ENCODE measurements at places on chromosomes 3 and 15.

GRCh38 chr3:159757341-159758060 lies 231.1 kb upstream of the IL12A start:
- DNase-seq = no peak

GRCh38 chr15:51323749-51324148 lies 14.6 kb downstream of the CYP19A1 start:
- no peak for DNase-seq

DNA sequence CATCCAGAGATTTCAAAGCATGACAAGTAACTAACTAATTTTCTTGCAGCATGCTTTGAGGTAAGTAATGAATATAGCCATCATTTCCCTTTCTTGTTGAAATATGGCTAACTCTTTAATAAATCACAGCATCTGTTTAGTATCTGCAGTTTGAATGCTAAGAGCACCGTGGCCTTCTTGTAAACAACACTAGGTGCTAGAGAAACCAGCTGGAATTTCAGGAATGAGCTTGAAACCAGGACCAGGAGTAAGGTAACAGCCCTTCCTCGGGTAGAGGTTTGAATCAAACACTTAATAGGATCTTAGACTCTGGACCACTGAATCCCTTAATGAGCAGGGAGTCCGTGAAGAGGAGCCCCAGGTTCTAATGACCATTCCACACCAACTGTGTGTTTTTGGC lies 13.6 kb downstream of the CALML4 start:
- no peak for DNase-seq

DNA sequence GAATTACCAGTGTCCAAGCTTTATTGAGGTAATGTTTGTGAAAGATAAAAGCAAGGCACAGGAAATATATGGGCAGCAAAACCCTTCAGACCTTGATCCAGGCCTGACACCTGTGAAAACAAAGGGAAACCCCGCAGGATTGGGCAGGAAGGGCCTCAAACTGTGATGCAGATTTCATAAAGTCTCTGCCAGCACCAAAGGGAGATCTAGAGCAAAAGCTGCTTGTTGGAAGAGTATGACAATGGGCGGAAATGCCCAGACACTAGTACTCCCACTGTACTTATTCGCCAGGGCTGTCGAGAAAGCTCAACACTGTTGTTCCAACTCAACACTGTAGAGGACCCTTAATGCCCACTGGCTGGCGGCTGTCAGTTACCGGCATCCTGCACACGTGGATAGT lies 207.9 kb downstream of the CD47 start:
- DNase-seq = no peak

DNA sequence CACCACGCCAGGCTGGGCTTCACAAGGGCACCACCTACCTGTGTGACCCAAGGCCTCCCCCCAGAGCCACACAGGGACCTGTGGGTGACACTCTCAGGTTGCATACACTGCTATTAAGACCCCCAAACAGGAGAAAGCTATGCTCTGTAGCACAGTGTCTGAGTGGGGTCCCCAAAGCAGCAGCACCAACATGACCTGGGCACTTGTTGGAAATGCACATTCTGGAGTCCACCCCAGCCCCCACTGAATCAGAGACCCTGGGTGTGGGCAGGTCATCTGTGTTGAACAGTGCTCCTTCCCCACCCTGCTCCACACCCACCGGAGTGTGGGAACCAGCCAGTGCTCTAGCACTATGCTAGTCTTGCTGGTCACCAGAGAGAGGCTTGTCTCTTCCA lies 76.1 kb downstream of the ADAMTS17 start:
- DNase-seq = no peak

- DNase-seq = no peak
Observed at GRCh38 chr15:55638764-55639163, 50.6 kb upstream of the PYGO1 start.

GRCh38 chr3:192817053-192817452 lies 89.7 kb upstream of the FGF12 start:
- DNase-seq = no peak

GRCh38 chr3:188299068-188299467 lies 145.1 kb downstream of the LPP start:
- no peak for DNase-seq

DNA sequence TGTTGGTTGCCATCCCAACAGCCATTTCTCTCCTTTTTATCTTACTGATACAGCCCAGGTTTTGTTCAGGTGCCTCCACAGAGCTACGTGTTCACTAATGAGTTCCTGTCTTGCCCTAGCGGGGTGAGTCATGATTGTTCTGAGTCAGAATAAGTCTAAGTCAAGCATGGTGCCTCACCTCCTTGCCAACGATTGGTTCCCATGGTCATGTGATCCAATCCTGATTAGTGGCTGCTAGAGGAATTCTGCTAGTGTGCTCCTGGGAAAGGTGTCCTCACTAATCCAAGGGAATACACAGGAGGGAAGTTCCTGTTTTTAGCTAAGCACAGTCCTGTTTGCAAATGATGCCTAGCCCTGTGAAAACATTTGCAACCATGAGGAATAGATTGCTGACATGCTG lies 99.8 kb downstream of the NSUN3 start:
- DNase-seq = peak; percentile 71

DNA sequence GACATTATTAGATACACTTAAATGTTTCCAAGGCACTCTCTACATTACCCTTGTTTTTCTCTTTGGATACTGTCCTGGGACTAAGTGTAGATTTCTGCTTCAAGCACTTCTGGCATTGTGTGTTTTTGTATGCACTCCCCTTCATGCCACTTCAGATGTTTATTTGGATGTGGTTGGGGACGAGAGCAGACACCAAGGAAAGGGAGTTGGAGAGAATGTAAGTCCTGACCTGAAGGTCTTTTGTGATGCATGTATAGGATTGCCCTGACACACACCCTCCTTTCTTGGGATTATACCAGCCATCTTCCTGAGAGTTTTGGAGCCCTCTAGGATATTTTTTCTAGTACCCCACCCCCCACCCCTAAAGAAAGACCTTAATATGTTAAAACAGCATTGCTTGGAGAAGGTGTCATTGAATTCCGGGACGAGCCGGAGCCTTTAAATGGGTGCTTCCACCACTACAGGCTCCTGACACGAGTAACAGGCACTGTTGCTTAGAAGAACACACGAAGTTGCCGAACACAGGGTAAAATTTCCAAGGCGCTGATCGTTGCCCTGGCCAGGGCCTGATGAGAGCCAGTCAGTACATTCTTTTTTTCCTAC lies 22.7 kb downstream of the PSMD6 start:
- DNase-seq = no peak

GRCh38 chr3:131402391-131403039 lies 20.9 kb downstream of the NUDT16 start:
- DNase-seq = no peak

DNA sequence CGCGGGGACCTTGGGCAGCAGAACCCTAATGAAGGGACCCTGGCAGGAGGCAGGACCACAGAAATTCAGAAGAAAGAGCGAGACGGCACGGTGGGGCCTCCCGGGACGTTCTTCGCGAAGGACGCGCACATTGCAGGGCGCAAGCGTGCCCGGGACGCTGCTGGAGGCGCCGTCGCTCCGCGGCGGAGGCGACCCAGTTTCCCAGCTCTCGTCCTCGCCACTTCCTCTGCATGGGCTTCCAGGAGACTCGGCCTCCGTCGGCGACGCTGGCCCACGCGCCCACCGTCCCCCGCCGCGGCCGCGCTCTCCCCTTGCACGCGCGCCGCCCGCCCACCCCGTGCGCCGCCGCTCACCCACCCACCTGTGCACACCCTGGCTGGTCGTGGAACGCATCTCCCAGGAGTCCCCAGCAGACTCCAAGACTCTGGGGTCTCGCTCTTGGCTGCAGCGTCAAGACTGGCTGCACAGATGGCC lies 31.8 kb upstream of the SMAD3 start:
- no peak for DNase-seq

DNA sequence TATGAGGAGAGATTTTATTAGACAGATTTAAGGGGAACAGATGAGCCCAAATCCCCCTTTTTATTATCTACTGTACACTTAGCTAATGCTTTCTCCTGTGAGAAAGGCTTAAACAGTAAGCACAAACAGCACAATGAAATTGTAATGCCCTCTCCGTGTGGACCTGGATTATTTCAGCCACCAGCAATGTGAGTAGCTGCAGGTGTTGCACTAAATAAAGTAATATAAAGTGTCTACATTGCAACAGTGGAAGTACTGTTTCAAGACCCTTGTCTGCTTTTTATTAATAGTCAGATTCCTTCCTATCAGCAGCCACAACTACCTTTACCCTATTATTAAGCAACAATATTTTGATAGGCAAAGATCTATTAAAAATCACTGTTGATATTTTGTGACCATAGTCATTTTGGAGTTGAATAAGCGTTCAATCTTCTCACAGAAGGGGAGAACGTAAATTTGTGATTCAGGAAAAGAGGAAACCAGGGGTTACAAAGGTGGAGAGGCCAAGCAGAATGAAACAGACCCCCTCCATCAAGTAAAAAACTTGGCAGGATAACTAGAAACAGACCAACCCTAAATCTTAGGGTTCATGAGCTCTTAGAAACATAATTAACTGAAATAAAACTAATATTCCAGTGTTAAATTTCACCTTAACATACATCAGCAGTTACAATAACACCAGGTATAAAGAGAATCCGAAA lies 422.6 kb downstream of the MECOM start:
- DNase-seq = no peak

DNA sequence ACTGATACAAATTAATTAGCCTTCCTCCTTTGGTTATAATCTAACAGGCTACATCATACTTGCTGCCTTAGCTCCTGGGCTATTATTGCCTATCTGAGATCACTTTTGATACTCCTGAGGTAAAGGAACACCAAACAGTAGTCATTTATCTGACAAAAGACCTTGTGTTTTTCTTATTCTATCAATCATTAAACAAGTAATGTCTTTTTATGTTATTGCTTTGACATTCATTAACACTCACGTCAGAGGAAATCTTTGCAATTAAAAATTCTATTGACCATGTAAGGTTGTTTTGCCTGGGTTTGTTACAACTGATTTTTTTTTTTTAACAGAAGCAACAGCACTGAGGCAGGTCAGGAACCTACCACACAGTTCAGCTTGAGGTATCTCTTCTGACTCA lies 366.3 kb downstream of the MECOM start:
- DNase-seq = no peak

DNA sequence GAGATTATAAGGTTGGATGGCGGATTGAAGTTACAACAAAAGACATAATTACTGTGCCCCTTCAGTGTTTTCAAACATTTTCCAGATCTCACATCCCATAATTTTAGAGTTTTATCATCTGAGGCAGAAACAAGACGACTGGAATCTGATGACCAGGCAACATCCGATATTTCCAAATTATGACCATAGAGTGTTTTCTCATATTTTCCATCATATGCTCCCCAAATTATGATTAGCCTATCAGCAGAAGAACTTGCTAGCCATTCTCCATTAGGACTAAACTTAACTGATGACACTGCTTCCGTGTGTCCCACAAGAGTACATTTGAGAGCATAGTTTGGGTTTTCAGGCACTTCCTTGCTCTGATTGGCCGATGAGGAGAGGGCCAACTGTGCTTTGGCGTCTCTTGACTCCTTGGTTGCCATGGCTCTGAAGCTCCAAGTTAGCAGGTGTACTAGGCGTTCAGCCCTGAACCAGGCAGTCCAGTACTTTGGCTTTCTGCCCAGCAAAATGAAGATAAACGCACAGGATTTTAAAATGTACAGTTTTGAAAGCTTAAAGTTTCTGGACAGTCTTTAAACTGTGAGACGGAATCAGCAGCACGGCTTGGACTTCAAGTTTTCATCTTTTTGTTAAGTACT lies 638 bp downstream of the WDR5B start:
- DNase-seq = no peak

GRCh38 chr3:141056751-141057171 lies 5.6 kb downstream of the SPSB4 start:
- no peak for DNase-seq

DNA sequence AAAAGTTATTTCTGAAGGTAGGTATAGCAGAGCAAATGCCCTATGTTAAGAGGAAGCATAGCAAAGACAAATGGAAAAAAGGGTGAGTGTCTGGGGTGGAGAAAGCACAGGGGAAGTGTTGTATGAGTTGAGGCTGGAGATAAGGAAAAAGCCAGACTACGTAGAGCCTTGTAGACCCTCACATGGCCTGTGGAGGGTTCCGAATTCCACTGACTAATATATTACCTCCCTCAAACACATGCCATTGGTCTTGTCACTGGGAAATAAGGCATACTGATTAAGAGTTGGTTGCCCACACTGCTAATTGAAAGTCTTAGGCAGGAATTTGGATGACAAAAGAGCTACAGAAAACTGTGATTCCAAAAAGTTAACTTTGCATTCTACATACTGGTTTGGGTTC lies 65.2 kb downstream of the TRAT1 start:
- no peak for DNase-seq

GRCh38 chr15:101358895-101359294 lies 63.8 kb upstream of the SNRPA1 start:
- DNase-seq = peak; percentile 99

DNA sequence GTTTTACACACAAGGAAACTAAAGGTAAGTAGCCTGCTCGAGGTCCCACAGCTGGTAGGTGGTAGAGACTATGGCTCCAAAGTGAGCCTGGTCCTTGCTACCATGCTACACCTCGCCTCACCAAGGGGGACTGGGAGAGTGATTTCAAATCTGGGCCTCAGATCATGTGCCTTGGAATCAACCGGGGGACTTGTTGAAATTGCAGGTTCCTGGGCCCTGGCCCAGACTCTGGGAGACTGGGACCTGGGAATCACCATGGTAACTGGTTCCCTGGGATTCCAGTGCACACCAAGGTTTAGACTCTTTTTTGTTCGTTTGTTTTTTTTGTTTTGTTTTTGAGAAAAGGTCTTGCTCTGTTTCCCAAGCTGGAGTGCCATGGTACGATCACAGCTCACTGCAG lies 21.1 kb downstream of the DNASE1L3 start:
- DNase-seq = no peak

GRCh38 chr3:157533298-157534070 lies 30.3 kb upstream of the VEPH1 start:
- DNase-seq = no peak

DNA sequence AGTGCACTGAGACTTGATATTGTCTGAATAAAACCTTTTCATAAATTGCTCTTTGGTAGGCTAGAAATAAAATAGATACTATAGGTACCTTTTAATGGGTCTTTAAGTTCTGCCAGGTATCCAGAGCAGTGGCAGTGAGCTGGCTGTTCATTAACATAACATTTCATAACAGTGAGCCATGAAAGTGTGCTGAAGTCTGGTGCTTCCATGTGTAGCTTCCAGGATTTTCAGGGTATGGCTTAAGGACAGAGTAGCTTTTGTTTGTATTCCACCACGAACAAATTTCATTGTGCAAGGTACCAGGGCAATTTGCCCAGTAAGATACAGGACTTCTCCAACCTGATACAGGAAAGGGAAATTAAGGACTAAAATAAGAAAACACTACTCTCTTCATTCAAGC lies 124.7 kb upstream of the NANOGP8 start:
- DNase-seq = no peak

GRCh38 chr3:165505657-165506056 lies 309.5 kb upstream of the SLITRK3 start:
- no peak for DNase-seq

DNA sequence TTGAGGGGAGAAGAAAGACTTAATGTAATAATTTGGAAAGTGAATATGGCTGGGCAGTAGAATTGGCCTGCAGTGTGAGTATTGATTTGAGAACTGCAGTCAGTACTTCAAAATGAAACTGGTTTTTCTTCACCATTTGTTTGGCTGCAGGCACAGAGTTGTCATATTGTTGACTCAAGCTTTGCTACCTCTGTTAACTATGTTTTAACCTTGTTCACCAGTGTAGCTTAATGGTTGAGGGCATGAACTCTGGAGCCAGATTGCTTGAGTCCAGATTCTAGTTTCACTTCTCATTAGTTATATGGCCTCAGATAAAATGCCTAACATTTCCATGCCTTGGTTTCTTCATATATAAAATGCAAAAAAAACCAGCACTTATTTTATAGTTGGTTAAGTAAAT lies 64.1 kb downstream of the CFAP44 start:
- no peak for DNase-seq

- no peak for DNase-seq
Observed at GRCh38 chr15:74657846-74658245, 38.0 kb downstream of the EDC3 start.

All from RWPE2 (cell line).